ENCODE measurements at places on chromosomes 3 and 15. TPM values are rescaled to one million over a fixed set of nuclear protein-coding genes. Genes with fewer than 3 reads are reported as not detected.

- no peak for DNase-seq
Measured at GRCh38 chr3:173371848-173372487, 25.6 kb upstream of the NLGN1 start.

GRCh38 chr15:89836267-89837133 is 21.8 kb upstream of the ANPEP start:
- no peak for DNase-seq

- no peak for DNase-seq
Measured at GRCh38 chr3:19232566-19232965, 84.3 kb downstream of the KCNH8 start.

DNA sequence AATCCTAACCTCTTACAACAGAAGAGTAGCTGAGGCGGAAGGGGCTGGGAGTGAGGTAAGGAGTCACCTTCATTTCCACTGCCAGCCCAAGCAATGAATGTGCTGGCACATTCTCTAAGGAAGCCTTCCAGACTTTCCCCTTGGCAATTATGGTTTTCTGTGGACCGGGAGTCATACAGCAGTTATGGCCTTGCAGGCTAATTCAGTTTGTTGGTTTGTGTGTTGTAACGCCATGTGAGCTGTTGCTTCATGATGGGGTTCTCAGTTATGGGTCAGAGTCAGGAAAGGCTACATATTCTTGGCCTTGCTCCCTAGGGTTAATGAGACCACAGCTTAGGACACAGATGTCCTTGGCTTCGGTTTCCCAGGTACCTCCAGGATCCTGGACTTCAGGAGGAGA is 137.0 kb downstream of the ADAMTS17 start:
- DNase-seq = no peak

MAPKBP1 gene
- 36.6 TPM for total RNA-seq

A4GNT gene
- total RNA-seq = not detected
